Smooth muscle cell of the pulmonary artery (primary cell): ENCODE measurements at places on chromosomes 12 and 14. TPM values are rescaled to one million over a fixed set of nuclear protein-coding genes. Genes with fewer than 3 reads are reported as not detected.

The PPP1R36 gene
- total RNA-seq = 0.39 and 1.2 TPM in 2 replicates

The SPATS2 gene
- 22.9 and 29.9 TPM in 2 replicates for total RNA-seq

The TAS2R9 gene
- total RNA-seq = not detected in 2 replicates

The FGF6 gene
- total RNA-seq = not detected in 2 replicates

The CCNK gene
- 35.7 and 36.1 TPM in 2 replicates for total RNA-seq

The AICDA gene
- not detected in 2 replicates for total RNA-seq

The FANCM gene
- 4.2 and 4.8 TPM in 2 replicates for total RNA-seq

The DAO gene
- not detected in 2 replicates for total RNA-seq
